ENCODE measurements at places on chromosomes 11 and 22. TPM values are rescaled to one million over a fixed set of nuclear protein-coding genes. Genes with fewer than 3 reads are reported as not detected.
A peak's percentile ranks its signal among the peaks of the same experiment; 100 is the strongest.

- DNase-seq = peak; percentile 68
Measured at GRCh38 chr22:26474682-26475081, 8.9 kb downstream of the HPS4 start.

- DNase-seq = no peak
Measured at GRCh38 chr11:134373591-134374052, 38.4 kb downstream of the B3GAT1 start.

CCDC34 gene
- total RNA-seq = 2.0 TPM

APOA1 gene
- under 0.01 TPM for total RNA-seq

CAPRIN1 gene
- total RNA-seq = 119 TPM

Measured in lung microvascular endothelial cell (primary cell).